NCI-H1930 (cell line): ENCODE measurements at places on chromosomes 3 and 15.

DNA sequence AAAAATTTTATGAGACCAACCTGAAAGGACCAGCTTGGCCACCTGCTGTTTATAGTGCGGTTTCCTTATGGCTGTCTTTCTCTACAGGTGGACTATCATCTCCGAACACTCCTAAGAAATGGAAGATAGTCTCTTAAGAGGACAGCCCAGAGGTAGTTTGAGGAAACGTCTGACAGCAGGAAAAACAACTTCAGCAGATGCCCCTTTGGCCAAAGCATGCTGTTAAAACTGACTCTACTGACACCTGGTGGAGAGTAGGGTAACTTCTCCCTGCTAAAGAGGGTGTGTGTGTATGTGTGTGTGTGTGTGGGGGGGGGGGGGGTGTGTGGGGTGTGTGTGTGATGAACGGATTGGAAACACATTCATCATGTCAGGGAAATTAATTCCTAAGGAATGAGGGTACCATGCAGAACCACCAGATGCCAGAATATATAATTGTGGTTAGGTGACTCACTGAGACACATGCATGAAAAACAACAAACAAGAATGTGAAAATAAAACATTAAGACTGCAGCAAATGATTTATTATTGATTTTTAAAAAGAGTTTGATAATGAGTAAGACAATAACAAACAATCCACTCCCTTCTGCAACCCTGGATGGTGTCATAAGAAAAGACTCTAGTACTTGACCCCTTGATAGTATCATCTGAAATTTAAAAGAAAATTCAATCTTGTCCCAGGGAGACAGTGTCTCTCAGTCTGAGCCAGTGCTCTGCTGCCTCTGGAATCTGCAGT lies 256.5 kb downstream of the THRB start:
- no peak for DNase-seq

DNA sequence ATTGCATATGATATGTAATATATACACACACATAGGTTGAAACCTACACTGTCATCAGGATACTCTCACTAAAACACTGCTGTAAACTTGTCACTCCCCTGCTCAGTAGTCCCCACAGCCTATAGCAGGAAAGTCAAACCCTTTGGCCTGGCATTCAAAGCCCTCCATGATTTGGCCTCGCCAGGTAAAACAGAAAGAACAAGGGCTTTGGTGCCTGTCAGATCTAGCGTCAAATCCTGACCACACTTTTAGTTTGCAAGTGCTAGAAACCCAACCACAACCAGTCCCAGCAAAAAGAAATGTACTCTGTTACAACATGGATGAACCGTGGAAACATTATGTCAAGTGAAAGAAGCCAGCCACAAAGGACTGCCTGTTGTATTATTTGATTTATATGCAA lies 11.4 kb downstream of the CRABP1 start:
- DNase-seq: no peak

DNA sequence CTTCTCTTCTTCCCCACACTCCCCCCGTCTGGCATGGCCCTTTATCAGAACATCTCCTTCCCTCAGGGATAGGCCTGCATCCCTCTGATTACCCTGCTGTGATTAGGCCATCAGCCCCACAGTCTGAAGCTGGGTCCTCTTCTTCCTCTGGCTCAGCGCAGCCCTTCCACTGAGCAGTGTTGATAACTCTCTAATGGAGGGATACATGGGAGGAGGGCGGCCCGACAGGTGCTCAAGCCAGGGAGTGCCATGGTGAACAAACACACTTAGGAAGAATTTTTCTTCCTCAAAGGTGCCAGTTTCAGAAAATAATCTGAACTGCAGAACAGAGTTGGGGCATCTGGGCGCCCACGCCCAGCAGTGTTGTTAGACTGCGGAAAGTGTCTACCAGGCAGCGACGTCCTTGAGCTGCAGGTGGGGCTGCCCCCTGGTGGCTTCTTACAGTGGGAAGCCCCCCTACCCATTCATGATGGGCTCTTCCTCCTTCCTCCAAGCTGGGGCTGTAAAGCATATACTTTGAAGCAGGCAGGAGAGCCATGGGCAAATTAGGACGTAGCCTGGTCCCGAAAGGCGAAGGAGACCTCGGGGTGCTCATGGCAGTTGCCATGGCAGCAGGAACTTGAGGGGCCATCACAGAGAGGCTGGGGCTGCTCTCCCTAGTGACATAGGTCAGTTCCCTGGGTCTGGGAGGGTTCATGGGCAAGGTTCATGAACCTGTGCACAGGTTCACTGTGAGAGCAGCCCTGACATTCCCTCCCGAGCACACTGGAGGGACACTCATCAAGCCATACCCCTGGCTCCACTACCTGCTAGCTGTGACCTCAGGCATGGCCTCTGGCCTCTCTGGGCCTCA lies 33.2 kb upstream of the NR2C2 start:
- DNase-seq: no peak

GRCh38 chr15:86349565-86349964 lies 269.9 kb downstream of the AGBL1 start:
- DNase-seq: no peak

DNA sequence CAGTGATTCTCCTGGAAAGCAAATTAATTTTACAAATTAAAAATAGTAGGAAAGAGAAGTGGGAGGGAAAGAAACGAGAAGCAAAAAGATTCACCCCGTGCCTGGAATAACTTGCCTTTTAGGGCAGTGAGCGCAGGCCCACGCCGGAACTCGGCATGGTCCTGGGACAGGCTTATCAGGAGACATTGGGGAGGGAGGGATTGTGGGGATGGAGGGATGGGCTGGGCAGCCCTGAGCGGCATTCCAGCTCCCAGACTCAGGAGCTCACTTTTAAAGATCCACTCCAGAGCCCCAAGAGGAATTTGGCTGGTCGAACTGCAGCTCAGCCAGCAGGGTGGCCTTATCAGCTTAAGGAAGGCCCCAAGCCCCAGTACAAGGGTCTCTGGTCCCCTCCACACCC lies 117.9 kb downstream of the ADCY5 start:
- DNase-seq: no peak

DNA sequence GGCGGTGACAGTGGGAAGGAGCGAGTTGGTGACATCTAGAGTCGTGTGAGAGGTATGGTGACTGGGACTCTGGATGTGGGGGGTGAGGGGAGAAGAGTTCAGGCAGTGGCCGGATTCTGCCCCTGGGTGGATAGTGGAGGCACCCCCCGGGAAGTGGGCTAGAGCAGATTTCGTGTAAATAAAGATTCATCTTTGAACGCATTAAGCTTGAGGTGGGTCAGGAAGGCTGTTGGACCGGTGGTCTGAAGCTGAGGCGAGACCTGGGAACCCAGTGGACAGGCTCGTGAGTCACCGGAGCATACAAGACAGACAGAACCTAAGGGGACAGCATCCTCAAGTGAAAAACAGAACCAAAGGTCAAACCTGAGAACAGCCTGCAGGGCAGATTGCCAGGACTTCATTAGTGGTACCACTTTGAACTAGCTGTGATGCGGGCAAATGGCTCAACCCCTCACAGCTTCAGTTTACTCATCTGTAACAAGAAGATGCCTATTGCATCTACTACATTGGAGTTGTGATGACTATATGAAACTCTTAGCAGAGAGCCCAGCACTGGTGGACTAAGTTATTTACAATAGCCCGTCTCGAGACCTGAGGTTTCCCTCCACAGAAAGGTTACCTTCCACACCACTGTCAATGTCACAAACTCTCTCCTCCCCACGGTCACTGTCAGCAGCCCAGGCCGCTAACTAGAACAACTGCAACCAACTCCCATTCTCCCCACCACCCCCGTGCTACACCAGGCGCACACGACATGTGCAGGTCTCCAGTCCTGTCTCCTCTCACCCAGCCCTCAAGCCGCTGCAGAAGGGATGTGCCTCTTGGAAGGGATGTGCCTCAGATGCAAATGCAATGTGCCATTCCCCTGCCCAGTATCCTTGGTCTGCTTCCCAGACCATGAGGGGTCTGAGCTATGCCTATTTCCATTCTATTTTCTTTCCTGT lies 901 bp upstream of the CLN6 start:
- DNase-seq: no peak

GRCh38 chr3:171774521-171774920 lies 35.8 kb downstream of the PLD1 start:
- no peak for DNase-seq

DNA sequence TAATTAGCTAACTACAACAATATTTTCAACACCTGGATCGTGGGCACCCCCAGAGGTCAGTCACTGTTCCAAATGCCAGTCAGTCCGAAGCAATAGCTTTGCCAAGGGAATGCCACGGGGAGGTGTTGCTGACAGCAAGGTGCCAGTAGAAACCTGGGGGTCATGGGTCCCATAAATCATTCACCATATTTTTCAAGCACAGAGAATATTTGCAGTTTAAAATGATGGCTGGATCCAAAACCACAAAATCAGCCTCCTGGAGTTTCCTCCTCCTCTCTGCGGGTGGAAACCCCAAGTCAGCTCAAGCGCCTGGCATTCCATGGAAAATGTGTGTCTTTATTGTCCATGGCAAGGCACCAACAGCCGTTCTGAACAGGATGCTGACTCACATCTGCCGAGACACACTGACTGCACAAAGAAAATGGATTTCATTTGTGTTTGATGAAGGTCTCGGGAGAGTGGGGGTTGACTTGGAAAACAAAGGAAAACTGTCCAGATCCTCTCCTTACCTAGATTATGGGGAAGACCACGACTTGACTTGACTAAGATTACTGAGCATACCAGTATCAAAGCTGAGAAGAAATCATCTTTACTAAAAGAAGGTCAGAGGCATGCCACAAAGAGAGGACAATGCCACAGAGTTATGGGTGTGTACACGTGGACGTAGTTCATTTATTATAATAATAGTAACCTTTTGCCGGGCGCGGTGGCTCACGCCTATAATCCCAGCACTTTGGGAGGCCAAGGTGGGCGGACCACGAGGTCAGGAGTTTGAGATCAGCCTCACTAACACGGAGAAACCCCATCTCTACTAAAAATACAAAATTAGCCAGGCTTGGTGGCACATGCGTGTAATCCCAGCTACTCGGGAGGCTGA lies 26.4 kb downstream of the ANXA2 start:
- DNase-seq: no peak

GRCh38 chr3:6935970-6936369 lies 75.1 kb downstream of the GRM7 start:
- DNase-seq: no peak

DNA sequence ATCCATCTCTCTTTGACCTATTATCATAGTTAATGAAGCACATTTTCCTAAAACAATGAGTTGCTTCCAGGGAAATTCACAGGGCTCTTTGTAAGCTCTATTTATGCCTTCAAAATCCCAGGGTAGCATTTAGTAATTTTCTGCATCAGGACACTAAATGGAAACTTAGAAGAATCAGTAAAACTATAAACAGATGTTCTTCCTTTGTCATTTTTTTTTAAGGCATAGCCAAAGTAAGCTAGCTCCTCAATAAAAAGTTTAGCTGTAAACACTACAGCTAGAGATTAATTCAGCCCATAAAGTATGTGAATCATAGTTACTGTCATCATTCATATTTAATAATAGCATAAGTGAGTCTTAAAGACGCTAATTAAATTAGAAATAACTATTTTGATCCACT lies 79.3 kb downstream of the RPL22L1 start:
- no peak for DNase-seq

DNA sequence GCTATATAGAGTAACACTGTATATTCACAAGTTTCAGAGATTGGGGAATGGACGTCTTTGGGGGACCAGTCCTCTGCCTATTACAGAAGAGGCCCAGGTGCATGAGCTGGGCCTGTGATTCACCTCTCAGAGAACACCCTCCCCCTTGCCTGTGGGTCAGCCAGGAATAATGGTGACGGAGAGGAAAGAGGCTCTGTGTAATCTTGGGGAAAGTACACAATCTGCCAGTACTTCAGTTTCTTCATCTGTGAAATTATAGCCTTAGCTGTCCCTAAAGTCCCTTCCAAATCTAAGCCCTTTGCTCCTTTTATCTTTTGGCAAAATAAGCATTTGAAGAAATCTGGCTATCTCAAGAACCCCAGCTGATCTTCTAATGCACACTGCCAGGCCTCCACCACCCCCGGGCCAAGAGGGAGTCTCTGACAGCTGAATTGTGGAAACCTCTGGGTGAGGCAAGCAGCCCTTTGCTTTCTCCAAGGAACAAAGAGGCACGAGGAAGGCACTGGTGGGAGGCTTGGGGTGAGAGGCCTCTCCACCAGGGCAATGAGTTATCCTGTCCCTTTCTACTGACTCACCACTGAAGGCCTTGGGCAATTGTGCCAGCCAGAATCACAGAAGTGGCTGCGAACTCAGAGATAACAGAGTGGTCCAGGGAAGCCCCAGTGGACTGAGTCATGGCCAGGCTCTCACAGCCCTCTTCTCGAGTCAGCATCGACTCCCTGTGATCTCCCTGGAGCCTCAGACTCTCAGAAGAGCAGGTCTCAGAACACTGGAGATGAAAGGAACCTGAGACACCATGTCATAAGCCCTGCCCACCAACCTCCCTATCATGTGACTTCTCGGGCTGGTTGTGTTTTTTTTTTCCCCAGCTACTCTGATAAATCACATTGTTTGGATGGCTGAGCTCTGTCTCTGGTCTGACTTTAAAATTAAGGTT lies 31.8 kb downstream of the CCNL1 start:
- DNase-seq: no peak

DNA sequence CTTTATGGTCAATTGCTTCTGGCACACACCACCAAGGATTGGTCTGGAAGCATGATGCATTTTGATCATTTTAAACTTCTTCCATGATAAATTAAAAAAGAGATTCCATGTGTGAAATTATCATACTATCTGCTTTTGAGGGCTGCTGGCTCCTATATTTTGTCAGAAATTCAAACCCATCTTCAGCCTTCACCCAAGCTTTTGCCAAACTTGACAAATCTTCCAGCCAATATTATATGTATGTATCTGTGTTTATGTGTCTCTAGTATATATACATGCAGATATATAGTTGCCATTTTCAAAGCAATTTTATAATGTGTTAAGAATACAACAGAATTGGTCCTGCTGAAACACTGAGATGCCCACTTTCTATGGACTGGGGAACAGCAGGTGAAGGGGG lies 275.7 kb downstream of the AGBL1 start:
- DNase-seq: no peak

DNA sequence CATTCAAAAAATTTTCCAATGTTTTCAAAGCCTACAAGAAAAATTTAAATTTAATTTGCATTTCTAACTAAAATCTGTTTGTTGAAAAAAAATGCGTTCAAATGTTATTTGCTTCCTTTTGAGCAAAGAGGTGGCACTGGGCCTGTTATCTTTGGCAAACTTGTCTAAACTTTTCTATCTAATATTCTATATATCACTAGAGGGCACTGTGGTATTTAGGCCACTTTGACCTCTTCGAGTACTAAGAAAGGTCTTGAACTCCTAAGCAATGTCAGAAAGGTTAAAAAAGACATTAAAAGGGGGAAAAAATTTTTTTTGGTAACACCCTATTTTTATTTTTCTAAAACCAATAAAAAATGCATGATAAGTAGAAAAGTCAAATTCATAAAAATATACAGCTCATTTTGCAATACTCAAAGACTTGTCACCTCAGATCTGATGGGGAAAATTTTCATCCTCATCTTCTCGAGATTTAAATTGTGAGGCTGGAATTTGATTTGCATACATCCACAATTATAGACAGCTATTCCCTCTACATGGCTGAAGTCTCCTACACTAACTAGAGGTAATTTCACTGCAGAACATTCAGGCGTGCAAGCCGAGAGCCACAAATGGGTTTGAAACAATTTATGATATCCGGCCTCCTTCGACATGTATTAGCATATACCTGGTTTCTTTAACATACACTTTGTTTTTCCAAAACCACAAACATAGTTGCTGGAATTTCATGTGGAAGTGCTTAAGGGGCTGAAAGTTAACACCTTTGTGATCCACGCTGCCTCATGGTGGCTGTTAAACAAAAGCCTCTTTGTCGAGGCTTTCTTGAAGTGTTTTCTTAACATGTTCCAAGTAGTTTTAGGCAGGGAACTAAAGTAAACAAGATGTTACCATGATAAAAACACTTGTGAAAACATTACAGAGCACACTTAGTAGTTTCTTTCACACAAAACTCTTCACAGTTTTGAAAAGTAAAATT lies 576.4 kb downstream of the FOXP1 start:
- DNase-seq: no peak
